ENCODE measurements at places on chromosomes 2 and 18.

DNA sequence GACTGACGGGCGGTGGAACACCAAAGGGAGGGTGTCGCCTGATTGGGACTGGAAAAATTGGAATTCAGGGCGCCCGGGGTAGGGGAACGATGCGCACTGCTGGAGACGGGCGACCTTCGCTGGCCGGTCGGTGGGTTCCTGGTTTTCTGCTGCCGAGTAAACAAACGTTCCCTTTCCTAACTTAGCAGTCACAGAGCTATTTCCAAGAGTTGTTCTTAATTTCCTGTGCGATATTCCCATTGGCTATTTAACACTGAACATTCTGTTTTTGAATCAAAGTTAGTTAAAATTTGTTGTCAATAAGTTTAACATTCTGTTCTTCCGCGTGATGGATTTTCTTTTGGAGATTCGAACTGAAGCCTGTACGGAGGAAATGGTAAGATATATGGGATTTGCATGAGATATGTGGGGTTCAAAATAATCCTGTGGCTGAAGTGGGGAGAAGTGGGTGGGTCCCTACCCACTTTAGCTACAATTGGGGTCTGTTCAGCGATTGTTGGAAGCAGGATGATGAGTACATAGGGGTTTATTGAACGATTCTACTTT lies 862 bp downstream of the C18orf54 start:
- DNase-seq, result peak; percentile 59

DNA sequence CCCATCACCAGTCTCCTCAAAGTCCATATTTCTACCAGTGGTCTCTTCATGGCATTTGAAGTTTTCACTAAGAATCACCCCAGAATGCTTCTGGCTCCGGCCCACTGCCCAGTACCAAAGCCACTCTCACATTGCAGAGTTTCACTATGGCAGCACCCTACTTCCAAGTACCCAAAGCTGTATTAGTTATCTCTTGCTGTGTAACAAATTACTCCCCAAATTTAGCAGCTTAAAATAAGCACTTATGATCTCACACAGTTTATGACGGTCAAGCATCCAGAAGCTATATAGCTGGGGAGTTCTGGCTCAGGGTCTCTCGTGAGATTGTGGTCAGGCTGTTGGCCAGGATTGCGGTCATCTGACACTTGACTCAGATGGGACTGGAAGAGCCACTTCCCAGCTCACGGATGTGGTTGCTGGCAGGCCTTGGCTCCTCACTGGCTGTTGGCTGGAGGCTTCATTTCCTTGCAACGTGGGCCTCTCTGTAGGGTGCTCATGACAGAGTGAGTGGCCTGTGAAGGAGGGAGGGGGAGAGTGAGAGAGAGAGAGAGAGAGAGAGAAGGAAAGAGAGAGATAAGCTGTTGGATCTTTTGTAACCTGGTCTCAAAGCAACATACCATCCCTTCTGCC lies 189.5 kb downstream of the CTIF start:
- DNase-seq, result peak; percentile 34

DNA sequence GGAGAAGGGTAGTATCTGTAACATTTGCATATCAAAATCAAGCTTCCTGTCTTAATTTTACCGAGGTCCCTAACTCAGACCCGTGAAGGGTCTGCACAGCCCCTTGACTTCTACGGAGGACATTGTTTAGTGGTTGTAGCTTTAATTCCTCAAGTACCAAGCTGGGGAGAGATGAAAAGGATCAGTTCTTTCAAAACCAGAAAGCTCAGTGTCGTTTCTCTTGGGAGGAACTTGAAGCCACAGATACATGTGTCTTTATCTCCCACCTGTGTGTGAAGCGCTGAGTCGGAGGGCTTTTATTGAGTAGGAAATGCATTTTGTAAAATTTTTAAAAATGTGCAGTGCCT lies 263.6 kb downstream of the GBX2 start:
- no peak for DNase-seq

DNA sequence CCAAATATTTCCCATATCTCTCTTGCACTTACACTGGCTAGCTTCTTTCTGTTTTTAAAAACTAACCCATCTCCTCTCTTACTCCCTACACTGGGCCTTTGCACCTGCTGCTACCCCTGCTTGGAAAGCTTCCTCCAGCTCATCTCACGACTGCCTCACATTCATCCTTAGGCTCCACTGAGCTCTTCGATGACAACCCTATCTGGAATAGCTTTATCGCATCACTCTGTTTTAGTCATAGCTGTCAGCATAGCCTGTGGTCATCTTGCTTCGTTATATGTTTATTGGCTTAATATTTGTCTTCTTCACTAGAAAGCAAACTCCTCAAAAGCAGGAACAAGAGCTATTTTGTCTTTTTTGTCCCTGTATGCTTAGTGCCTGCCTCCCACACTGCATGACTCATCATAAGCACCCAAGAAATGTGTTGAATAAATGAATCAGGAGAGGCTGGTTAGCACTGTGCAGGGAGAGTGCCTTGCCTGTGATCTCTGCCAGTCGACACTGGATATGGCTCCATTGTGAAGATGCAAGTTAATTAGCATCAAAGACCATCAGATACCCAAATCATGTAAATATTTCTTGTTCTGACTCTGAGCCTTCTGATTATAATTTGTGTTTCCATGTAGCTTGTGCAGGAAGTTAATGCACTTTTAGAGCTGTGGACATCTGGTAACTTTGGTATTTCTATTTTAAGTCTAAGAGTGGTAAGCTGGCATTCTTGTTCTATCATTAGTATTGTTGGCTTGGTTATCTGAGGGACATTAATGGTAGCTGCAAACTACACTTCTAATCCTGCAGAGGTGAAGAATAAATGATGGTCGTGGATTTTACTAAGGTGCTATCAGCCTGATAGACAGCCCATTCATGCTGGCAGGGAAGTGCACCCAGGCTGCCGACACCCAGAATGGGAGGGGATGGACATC lies 10.3 kb upstream of the DYTN start:
- DNase-seq, result no peak

DNA sequence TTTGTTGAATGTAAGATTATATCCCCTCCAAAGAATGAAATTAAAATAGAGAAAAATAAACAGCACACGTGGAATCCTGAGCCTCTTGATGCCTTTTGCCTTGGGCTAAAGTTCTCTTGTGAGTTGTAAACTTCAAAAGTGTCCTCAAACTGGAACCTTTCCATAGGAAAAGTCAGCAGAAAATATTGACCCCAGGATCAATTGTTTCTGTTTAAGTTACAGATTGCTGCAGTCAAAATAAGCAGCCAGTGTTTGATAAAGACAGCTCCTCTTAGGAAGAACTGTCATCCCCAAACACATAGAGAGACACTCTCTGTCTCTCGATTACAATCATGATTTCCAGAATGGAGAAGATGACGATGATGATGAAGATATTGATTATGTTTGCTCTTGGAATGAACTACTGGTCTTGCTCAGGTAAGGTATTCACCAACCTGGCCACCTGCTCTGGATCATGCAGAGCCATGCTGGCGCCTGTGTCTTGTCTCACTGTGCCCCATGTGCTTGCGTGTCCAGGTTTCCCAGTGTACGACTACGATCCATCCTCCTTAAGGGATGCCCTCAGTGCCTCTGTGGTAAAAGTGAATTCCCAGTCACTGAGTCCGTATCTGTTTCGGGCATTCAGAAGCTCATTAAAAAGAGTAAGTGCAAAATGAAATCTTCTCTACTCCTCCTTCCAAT lies at the start of gene SPP2:
Gene SPP2, plus strand, starts transcription at position 248 of the 681 bp plus-strand sequence. Its CDS starts 85 bp downstream, at position 333.
- no peak for DNase-seq

DNA sequence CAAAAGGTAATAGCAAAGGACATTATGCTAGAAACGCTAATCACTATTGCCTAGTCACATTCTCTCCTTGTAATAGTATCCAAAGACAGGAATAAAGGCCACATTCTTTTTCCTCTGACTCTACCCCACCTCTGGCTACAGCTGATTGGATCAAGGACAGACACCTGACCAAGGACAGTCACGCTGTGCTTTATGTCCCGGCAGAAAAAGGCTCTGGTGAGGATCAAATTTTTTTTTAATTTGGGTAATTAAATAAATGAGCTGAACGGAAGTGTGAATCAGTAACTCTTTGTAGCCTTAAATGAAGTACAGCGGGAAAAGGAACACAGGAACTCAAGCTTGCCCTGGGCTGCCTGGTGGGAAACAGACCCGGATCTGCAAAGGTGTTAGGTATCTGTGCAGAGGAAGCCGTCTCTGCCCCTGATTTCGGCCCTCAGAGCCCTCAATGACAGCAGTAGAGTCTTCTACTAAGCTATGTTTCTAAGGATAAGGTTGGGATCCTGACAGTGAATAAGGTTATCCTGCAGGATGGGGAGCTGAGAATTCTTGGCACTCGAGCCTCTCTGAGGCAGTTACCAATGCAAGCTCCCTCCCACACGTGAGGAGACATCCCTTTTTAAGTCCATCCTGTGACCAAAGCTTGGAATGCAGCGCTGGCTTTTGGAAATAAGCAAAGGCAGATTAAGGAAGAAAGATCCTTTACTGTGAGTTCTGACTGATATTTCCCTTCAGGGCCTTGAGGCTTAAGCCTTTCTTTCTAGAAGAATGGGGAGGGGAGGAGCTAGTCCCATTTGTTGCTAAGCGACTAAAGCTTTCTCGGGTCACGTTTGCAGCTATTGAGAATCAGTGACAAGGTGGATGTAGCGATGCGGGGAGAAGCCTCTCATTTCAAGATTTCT lies 37.8 kb upstream of the IKZF2 start:
- no peak for DNase-seq

GRCh38 chr18:63237881-63238692 lies 81.5 kb downstream of the BCL2 start:
- no peak for DNase-seq

Measured in KBM-7 (cell line).